Chondrocyte (in vitro differentiated cells): ENCODE measurements at places on chromosomes 16 and 17. TPM values are rescaled to one million over a fixed set of nuclear protein-coding genes. Genes with fewer than 3 reads are reported as not detected.

- DNase-seq = no peak
- H3K27me3 ChIP-seq = no peaks in the 10 kb centered on the region
- peak overlapping the region; percentile 32 for H3K27ac ChIP-seq
- no peaks in the 10 kb centered on the region for H3K36me3 ChIP-seq
Measured at GRCh38 chr17:46003907-46004748, 5.1 kb downstream of the STH start.

- H3K4me3 ChIP-seq = no peak overlapping the region
- H3K36me3 ChIP-seq = no peaks in the 10 kb centered on the region
- peaks cover 28% of the 10 kb centered on the region for H3K4me1 ChIP-seq
- peaks cover 2% of the 10 kb centered on the region for H3K27me3 ChIP-seq
- H3K27ac ChIP-seq = no peak overlapping the region
Measured at GRCh38 chr17:43599046-43599395, 52.9 kb upstream of the ETV4 start.

DNA sequence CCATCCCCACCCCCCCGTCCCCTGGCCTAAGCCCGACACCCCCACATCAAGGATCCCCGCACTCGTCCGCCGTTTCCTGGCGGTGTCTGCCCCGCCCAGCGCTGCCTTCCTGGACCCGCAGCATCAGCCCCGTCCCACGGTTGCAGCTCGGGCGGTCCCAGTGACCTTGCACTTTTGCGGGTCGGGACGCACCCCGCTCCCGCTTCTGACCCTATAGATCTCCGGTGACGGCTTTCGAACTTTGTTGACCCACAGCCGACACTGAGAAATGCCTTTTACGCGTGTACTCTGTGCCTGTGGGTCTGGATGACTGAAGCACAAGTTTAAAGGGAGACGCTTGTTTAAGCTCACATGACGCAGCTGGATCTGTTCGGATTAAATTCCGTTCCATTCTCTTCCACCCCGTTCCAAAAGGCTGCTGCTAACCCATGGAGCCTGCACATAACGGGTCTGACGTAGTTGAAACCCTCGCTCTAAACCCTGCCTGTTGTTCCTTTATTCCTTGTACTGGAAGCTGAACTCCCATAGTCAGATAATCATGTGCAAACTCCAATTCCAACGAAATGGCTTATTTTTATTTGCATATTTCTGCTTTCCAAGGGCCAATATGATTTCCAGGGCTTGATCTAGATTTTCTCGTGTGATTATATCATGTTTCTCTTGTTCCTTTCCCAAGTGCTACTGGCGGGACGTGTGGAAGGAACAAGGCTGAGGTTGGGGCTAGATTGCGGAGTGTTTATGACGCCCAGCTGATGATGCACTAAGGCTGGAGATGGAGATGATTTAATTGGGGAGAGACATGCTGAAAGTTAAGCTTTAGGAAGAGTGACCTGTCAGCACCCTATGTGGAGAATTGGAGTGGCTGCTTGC, 834 bp downstream of the FLYWCH1 start:
- peak overlapping the region; percentile 95 for H3K27ac ChIP-seq
- no peaks in the 10 kb centered on the region for H3K27me3 ChIP-seq
- DNase-seq = no peak
- H3K36me3 ChIP-seq = peaks cover 2% of the 10 kb centered on the region
- H3K4me3 ChIP-seq = peak overlapping the region; percentile 87

- H3K36me3 ChIP-seq = peaks cover 2% of the 10 kb centered on the region
- no peak for DNase-seq
- peaks cover 12% of the 10 kb centered on the region for H3K27me3 ChIP-seq
- no peak overlapping the region for H3K27ac ChIP-seq
- H3K4me3 ChIP-seq = no peak overlapping the region
- peaks cover 7% of the 10 kb centered on the region for H3K4me1 ChIP-seq
Measured at GRCh38 chr16:71229344-71229743, 1.2 kb downstream of the HYDIN start.

The SPATA32 gene
- not detected in 3 replicates for total RNA-seq

DNA sequence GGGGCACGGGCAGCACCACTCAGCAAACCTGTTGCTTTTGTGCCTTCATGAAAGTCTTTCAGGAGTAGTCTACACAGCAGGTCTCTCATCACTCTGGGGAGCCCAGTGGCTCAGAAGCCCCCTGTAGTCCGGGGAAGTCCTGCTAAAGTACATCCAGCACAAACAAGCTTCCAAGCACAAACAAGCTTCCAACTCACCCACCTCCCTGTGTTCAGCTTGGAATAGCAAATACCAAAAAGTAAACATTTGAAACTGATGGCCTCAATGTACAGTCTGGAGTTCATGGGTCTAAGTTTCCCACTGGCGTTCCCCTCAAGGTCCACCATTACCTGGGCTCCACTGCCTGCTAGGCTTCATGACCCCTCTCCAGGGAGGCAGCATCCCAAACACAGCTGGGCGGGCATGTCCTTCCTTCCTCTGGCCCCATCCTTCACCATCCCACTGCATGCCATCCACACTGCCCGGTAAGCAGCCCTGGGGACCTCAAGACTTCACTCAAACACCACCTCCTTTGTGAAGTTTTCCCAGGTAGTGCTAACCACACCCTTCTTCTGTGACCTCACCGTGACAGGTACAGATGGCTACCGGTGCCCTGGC, 62.8 kb upstream of the SIAH1 start:
- H3K27ac ChIP-seq = no peak overlapping the region
- H3K27me3 ChIP-seq = no peaks in the 10 kb centered on the region
- no peaks in the 10 kb centered on the region for H3K36me3 ChIP-seq
- no peak overlapping the region for H3K4me3 ChIP-seq

DNA sequence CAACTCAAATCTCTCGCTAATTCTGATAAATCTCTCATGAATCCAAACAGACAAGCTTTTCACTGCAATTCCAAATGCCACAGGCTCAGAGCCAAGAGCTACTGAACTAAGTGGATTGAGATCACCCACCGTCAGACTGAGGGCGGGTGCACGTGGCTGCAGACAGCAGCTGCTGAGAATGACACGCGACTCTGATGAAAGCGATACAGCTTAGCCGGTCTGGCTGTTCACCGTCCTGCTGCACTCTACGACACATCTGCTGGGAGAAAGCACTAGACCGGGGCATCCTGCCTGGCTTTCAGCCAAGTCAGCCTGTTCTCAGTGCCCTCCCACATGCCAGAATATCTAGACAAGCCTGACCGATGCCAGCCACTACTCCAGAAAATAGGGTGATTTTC, 42.6 kb downstream of the KLHDC4 start:
- H3K4me1 ChIP-seq = peaks cover 34% of the 10 kb centered on the region
- H3K36me3 ChIP-seq = peaks cover 23% of the 10 kb centered on the region
- H3K27me3 ChIP-seq = no peaks in the 10 kb centered on the region
- no peak for DNase-seq
- H3K4me3 ChIP-seq = no peak overlapping the region

The GNGT2 gene
- total RNA-seq = not detected in 3 replicates

- H3K4me3 ChIP-seq = peak overlapping the region; percentile 65
- H3K4me1 ChIP-seq = peaks cover 32% of the 10 kb centered on the region
- no peaks in the 10 kb centered on the region for H3K36me3 ChIP-seq
- H3K27me3 ChIP-seq = no peaks in the 10 kb centered on the region
- DNase-seq = peak; percentile 72
- peak overlapping the region; percentile 41 for H3K27ac ChIP-seq
Measured at GRCh38 chr17:50834429-50835300, 721 bp upstream of the WFIKKN2 start.

DNA sequence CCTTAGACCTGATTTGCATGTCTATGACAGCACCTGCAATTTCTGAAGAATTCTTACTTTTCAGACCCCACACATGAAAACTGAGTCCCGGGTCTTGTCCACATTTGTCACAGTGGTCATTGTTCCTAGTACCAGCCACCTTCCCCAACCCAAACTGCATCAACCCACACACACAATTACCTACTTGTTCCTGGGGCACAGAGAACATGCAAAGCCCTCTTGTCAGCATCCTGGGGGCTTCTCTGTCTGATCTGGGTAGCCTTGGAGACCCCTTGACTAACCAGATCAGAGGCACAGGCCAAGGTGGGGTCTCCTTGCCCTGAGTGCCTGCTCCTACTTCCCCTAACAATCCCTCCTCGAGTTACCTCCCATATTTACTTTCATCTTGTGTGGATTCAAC, 36.7 kb upstream of the PIK3R6 start:
- peaks cover 34% of the 10 kb centered on the region for H3K27me3 ChIP-seq
- no peaks in the 10 kb centered on the region for H3K4me1 ChIP-seq
- H3K4me3 ChIP-seq = no peak overlapping the region
- DNase-seq = no peak
- no peak overlapping the region for H3K27ac ChIP-seq
- H3K36me3 ChIP-seq = no peaks in the 10 kb centered on the region
